Natural killer cell (primary cell): ENCODE measurements at places on chromosomes 1 and 21. TPM values are rescaled to one million over a fixed set of nuclear protein-coding genes. Genes with fewer than 3 reads are reported as not detected.

The GOLT1A gene
- not detected for total RNA-seq

The UTS2 gene
- 3.9 TPM for total RNA-seq

The NEGR1 gene
- total RNA-seq: 0.55 TPM

The RHD gene
- total RNA-seq: not detected

The MOV10 gene
- total RNA-seq: 87.9 TPM

The IGSF3 gene
- not detected for total RNA-seq

The RIPK4 gene
- not detected for total RNA-seq

The GUCA2B gene
- total RNA-seq: not detected

The VAV3 gene
- total RNA-seq: 96.6 TPM
